Testis (tissue), 5 donors: ENCODE measurements at places on chromosomes 4 and X.

- DNase-seq = no peak
These were observed 21.0 kb downstream of the MSN start for GRCh38 chrX:65688403-65688871.

DNA sequence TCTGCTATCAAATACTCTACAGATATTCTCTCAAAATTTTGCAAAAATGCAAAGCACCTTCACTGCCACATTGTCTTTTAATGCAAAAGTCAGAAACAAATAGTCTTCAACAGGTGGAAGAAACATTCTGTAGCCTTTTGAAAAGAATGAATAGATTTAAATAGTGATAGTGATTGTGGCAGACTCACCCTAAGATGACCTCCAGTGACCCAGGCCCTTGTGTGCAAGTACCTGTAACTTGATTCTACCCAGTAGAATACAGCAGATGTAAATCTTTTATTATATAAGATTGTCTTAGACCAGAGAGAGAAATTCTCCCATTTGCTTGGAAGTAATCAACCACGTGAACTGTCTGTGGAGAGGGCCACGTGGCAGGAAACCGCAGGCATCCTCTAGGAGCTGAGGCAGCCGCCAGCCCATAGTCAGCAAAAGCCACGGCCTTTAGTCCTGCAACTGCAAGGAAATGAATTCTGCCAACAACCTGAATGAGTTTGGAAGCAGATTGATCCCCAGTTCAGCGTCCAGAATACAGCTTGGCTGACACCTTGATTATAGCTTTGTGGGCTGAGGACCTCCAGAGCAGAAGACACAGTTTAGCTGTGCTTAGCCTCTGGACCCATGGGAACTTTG is 272.5 kb downstream of the ARHGAP10 start:
- DNase-seq = no peak

- no peak for DNase-seq
These were observed 66.1 kb downstream of the WNK3 start for GRCh38 chrX:54291758-54292157.

GRCh38 chrX:110847334-110847733 is 51.7 kb upstream of the CHRDL1 start:
- no peak for DNase-seq

GRCh38 chr4:8291036-8291682 is 21.6 kb downstream of the HTRA3 start:
- DNase-seq = no peak

DNA sequence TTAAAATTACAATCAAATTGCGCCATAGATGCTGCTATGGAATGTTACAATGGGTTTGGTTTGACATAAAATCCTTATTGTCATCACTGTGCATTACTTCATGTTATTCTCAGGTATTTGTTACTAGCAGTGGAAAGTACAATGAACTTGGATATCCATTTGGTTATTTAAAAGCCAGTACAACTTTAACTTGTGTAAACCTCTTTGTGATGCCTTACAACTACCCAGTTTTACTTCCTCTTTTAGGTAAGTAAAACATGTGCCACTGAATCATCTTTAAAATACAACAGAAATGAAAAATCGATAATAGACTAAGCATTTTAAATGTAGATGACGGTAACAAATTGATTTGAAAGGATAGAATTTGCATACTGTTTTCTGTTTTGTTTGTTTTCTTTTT is 35.6 kb downstream of the INTS6L start:
- DNase-seq = no peak

- DNase-seq = no peak
These were observed 201.7 kb upstream of the AR start for GRCh38 chrX:67342138-67342537.

GRCh38 chrX:13894888-13895565 is 78.1 kb upstream of the GPM6B start:
- DNase-seq = peak; percentile 18

DNA sequence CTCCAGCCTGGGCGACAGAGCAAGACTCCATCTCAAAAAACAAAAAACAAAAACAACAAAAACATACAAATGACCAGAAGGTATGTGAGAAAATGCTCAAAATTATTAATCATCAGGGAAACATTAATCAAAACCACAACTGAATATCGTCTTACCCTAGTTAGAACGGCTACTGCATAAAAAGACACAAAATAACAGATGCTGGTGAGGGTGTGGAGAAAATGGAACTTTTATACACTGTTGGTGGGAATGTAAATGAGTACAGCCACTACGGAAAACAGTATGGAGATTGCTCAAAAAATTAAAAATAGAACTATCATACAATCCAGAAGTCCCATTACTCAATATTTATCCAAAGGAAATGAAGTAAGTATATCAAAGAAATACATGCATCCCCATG is 27.3 kb downstream of the IQCM start:
- DNase-seq = no peak

GRCh38 chr4:90027565-90027964 is 99.6 kb upstream of the CCSER1 start:
- DNase-seq = no peak
